ENCODE measurements at places on chromosomes 12 and 14.

DNA sequence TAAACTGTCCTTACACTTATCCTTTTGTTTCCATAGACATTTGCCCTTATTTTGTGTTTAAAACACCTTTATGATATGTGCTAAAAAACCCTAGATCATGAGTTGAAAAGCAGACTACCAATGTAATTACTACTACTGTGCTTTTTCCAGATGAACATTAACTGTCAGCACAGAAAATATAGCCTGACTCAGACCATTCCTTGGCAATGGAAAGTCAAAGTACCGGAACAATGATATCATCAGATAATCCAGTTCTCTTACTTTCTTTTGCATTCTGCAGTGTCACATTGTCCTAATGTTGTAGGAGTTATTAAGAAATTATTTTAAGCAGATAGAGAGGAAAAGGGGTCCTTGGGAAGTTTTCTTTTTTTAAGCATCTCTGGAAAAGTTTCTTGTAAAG lies 1189.0 kb upstream of the FLRT2 start:
- peak; percentile 82 for DNase-seq

DNA sequence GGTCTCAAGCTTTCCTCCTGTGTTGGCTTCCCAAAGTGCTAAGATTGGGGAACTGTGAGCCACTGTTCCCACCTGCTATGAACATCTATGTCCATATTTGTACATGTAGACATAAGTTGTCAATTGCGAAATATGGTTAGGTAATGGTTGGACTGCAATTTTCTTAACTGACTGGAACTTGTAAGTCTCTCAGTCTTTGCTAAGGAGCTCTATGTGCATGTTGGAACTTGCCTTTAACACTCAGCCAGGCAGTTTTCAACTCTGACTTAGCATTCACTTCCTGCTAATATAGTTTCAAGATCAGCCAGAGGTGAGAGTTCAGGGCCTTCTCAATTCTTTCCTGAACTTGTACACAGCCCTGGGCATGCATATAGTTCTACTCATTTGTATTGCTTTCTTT lies 44.5 kb upstream of the EEA1 start:
- DNase-seq, result peak; percentile 9

- no peak for DNase-seq
These were observed 265.8 kb upstream of the FLRT2 start for GRCh38 chr14:85263916-85264675.

- DNase-seq, result no peak
These were observed 518.1 kb downstream of the TMEM121 start for GRCh38 chr14:106044515-106044914.

GRCh38 chr12:23028158-23028802 lies 403.3 kb downstream of the ETNK1 start:
- DNase-seq, result no peak

DNA sequence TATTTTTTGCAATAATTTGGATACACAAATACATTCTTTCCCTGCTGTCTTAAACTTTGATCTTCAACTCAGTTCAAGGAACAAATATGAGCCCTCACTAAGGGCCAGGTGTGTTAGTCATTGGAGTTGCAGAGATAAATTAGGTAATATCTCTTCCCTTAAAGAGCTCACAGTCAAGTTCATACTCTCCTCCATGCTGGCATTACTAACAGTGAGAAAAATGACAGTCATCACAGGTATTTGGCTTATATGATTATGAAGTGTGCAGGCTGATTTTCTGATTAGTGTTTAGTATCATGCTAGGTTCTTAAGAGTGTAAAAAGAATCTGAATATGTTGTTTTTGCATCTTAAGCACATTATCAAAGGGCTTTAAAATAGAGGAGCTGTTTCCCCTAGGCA lies 594.7 kb downstream of the CCER1 start:
- DNase-seq, result no peak

- no peak for DNase-seq
These were observed 509.6 kb upstream of the USP15 start for GRCh38 chr12:61750604-61751003.

DNA sequence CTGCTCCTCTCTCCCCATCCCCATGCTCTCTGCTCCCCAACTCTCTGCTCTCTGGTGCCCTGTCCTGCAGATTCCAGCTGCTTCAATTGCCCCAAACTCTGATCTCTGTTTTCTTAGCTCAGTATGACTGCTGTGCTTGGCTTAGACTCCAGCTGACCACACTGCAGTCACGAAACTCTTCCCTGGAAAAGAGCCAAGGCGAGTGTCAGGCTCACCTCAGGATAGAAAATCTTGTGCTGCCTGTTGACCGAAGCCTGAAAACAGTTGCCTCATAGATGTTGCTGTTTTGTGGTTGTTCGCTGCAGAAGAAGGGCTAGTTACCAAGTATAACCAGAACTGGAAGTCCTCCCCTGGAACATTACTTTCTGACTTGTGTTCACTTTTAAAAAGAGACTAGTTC lies 6.7 kb upstream of the STON2 start:
- DNase-seq, result peak; percentile 87

DNA sequence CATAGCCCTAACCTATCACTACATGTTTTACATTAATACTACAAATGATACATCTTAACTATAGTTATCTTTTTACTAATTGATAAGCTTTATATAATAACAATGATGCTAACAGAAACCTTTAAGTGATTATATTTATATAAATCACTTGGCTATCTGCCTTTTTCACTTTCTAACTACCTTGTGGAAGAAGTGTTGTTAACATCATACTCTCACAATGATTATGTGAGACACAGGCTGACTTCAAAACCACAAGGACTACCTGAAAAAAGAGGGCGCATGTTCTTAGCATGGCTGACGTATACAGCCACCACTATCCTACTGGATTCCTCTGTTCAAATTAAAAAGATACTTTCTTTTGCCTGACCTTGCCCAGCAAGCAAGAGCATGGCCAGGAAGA lies 135.3 kb upstream of the SOX5 start:
- DNase-seq, result no peak

DNA sequence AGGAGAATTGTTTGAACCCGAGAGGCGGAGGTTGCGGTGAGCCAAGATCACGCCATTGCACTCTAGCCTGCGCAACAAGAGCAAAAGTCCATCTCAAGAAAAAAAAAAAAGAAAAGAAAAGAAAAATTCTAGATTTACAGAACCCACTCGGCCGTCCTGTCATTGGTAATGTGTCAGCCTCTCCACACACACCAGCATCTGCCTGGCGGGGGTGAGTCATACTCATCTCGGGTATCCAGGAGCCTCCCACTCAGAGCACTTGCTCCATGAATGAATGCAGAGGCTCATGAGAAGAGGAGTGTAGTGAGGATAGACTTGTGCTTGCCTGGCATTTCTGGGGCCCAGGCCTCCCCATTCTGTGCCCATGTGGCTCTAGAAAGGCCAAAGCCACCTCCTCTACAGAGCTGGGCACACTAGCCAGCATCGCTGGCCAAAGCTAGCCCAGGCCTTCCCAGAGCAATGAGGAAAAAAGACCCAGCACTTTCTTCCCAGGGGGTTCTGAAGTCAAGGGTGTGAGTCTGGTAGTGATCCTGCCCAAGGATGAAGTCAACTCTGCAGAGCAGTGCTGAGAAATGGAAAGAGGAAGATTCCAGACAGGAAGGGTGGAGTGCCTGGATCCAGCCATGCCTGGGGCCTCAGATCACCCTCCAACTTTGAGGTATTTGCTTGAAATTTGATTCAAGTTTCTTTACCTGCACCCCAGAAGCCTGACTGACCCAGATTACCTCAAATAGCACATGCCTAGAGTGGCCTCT lies 31.2 kb upstream of the KLC1 start:
- DNase-seq, result peak; percentile 72

DNA sequence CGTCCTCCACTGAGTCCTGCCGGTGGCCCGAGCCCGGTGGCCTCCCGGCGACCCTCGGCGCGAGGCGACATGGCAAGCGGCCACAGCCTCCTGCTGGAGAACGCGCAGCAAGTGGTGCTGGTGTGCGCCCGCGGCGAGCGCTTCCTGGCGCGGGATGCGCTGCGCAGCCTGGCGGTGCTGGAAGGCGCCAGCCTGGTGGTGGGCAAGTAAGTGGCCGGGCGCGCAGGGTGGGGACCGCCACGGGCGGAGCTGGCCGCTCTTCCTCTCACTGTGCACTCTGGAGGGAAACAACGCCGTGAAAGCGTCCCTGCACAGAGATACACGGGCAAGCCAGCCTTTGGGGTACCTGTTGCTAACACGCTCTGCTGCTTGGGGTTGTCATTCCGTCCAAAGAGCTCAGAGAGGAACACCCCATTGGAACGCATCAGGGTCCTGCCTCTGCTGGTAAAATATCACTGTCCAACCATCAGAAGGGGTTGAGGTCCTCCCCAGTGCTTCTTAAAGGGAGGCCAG lies at the start of gene AMDHD1:
Gene AMDHD1, plus strand, starts transcription at position 2 of the 513 bp plus-strand sequence. Its CDS starts 68 bp downstream, at position 70.
- DNase-seq, result no peak

- no peak for DNase-seq
These were observed 190.4 kb upstream of the BCL2L14 start for GRCh38 chr12:11880381-11880780.

- peak; percentile 8 for DNase-seq
These were observed 74.0 kb upstream of the MDM1 start for GRCh38 chr12:68406134-68406576.

GRCh38 chr14:93481758-93482157 lies 51.0 kb downstream of the UNC79 start:
- DNase-seq, result no peak

GRCh38 chr12:109721276-109721675 lies 7.7 kb downstream of the FAM222A start:
- no peak for DNase-seq

GRCh38 chr14:22462923-22463322 lies 126.1 kb downstream of the DAD1 start:
- no peak for DNase-seq

- DNase-seq, result no peak
These were observed 233.2 kb upstream of the BTG1 start for GRCh38 chr12:92378682-92379479.

DNA sequence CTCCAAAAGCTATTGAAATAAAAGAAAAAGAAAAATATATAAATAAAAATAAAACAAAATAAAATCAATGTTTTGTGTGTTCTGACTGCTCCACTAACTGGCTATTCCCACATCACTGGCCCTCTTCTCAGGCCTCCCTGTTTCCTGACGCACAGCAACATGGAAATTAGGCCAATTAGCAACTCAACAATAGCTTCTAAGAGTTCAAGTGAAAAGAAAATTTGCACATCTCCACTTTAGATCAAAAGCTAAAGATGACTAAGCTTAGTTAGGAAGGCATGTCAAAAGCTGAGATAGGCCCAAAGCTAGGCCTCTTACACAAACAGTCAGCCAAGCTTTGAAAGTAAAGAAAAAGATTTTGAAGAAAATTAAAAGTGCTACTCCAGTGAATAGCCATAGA lies 200.8 kb downstream of the DUSP6 start:
- no peak for DNase-seq

DNA sequence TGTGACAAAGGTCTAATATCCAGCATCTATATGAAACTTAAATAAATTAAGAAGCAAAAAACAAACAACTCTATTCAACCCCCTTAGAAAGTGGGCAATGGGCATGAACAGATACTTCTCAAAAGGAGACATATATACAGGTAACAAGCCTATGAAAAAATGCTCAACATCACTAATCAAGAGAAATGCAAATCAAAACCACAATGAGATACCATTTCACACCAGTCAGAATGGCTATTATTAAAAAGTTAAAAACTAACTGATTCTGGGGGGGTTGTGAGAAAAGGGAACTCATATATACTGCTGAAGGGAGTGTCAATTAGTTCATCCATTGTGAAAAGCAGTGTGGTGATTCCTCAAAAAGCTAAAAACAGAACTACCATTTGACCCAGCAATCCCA lies 198.9 kb downstream of the BMP4 start:
- DNase-seq, result no peak

All from kidney glomerular epithelial cell (primary cell).